ENCODE measurements at places on chromosomes 11 and 22.

GRCh38 chr11:774873-775592, 2.3 kb downstream of the GATD1 start:
- no peak for DNase-seq

DNA sequence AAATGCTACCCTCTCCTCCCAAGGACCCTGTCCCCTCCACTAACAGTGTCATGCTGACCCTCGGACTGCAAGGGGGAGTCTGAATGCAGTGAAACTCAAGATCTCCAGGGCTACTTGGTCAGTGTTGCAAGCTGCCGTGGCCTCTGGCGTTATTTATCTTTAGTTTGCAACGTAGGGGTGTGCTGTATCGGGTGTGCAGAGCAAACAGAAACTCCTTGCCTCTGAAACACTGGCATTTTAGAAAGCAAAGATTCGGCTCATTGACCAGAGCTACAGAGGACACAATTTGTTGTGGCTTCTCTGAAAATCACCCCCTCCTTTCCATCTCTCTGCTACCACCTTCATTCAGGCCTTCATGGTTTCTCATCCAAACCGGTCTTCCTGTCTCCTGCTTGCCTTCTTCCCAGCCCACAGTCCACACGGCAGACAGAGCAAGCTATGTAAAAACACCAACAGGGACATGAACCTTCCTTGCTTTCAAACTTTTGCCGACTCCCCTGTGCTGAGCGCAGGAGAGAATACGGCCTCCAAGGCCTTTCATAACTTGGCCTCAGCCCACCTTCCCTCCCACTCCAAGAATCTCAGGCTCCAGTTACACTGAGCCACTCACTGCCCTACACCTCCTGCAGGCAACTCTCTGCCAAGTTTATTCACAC, 14.9 kb downstream of the FZD4 start:
- DNase-seq, result no peak

GRCh38 chr22:30809086-30809485, 114.4 kb downstream of the OSBP2 start:
- DNase-seq, result no peak

DNA sequence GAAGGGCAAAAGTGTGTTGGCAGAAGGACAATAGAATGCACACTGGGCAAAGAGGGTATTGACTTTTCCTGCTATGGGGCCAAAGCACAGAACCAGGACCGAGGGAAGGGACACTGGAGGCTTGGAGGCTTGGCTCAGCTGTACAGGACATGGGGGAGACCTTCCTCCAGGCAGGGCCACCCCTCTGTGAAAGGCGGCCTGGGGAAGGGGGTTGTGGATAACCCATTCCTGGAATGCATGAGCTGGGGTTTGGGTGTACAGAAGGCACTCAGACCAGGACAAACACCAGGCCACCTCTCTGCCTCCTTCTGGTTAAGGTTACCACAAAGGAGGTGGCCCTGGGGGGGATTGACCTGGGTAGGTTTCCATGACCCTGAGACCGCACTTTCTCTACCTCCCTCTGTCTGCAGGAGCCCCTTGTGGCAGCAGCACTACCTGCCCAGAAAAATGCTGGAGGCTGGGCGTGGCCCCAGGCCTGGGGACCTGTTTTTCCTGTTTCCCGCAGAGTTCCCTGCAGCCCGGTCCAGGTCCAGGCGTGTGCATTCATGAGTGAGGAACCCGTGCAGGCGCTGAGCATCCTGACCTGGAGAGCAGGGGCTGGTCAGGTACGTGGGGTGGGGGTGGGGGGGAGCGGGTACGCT, 9.6 kb downstream of the P2RY2 start:
- no peak for DNase-seq

DNA sequence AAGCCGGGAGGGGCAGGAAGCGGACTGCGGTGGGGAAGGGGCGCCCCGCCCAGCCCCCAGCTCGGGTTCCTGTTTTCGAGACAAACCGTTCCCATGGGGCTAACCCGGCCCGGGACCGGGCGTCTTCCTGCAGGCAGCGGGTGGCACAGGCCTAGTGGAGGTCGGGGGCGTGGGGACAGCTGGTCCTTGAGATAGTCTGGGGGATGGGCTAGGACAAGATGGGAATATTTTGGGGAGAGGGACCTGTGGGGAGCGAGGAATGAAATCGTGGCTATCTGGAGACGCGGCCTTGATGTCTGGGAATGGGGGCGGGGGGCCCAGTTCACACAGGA, 1.2 kb upstream of the RASGRP2 start:
- DNase-seq, result peak; percentile 46

All from stimulated activated CD8-positive, alpha-beta memory T cell treated with anti-CD3 and anti-CD28 coated beads, Interleukin-2, amount 100 ng/mL, for 1 hour (primary cell).